ENCODE measurements at places on chromosomes 6 and 20.

- DNase-seq = no peak
Observed at GRCh38 chr20:62355516-62355877, 11.6 kb downstream of the LAMA5 start.

DNA sequence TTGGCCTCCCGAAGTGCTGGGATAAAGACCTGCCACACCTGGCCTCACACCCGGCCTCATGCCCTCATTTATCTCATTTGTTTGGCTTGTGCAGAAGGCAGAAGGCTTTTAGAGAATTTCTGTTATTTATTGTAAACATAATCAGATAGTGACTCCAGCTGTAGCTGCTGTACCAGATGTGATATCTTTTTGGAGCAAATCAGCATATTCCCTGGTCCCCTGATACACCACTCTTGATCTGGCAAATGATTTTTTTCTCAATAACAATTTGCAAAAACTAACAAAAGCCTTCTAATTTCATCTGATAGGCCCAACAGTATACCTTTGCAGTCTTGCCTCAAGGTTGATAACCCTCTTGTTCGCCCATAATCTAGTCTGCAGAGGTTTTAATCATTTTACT lies 26.5 kb upstream of the TULP1 start:
- no peak for DNase-seq

- peak; percentile 44 for DNase-seq
Observed at GRCh38 chr20:35619196-35620095, 3.8 kb downstream of the SPAG4 start.

GRCh38 chr20:408843-409696 lies 971 bp downstream of the RBCK1 start:
- DNase-seq = no peak

DNA sequence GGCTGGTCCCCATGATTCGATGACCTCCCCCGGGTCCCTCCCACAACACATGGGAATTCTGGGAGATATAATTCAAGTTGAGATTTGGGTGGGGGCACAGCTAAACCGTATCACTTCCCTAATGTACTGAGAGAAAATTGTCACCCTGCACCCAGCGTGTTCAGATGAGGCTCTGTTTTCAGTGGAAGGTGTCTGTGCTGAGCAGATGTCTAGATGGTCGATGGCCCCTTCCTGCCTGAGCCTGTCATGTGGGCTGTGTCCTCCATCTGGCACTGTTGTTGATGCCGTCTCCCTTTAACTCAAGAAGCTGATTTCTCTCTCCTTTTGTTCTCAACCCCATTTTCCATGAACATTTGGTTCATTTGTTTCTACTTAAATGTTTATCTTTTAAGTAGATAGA lies 37.0 kb downstream of the TMEM181 start:
- no peak for DNase-seq

DNA sequence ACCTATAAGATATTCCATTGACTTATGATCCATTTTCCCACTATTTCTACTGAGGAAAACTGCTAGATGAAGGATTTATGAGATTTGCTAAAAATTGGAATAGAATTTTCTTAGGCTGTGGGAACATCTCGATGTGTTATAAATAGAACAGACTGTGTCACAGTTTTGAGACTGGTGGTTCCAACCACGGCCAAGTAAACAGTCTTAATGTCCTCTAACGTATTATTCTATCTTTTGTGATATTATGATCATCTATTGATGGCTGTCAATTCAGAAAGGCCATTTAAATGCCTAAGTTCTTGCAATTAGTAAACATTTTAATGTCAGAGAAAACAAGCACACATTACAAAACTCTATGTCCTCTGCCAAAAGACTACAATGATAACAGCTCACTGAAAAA lies 71.5 kb upstream of the PLN start:
- DNase-seq = no peak

DNA sequence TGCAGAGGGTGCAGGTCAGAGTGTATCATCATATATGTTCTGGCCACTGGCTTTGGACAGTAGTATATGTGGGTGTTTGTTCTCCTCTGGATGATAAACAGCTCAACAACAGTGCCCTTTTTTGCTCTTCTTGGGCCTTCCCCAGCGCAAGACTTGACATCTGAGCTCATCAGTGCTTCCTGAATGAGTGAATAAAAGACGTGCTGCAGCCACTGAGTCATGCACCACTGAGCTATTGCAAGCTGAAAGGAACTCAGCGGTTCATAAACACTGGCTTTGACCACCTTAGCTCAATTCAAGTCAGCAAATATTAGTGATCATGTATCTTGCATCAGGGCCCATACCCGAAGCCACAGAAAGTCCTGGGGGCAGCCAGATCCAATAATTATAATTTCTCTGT lies 105.3 kb upstream of the KCNG1 start:
- no peak for DNase-seq

DNA sequence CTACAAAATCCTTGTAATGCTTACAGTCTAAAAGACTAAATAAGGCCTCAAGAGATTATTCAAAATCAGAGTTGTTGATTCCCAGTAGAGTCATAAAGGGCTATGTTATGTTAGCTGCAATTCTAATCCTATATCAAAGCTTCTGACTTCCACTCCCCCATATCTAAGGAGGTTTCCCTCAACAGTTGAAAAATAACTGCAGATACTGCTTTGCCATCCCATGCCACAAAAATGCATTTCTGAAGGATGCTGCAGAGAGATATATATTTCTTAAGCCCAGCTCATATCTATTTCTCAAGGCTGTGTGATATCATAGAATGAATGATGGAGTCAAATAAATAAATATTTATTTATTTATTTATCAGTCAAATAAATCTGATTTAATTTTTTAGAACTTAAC lies 332.3 kb downstream of the LAMA2 start:
- no peak for DNase-seq

GRCh38 chr6:42211726-42212125 lies 5.9 kb downstream of the MRPS10 start:
- DNase-seq = no peak

DNA sequence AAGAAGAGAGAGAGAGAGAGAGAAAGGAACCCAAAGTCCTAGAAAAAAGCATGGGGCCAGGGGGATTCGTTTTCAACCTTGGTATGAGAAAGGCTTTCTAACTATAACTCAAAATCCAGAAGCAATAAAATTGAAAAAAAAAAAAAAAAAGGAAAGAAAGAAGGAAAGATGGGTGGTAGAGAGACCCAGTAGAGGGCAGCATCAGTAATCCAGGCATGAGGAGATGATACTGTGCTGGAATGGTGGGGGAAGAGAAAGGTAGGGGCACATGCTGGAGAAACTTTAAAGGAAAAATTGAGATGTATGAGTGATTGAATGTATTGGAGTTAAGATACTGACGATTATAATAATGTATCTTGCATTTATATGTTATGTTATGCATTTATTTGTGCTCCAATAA lies 1040.7 kb upstream of the FLRT3 start:
- DNase-seq = no peak

DNA sequence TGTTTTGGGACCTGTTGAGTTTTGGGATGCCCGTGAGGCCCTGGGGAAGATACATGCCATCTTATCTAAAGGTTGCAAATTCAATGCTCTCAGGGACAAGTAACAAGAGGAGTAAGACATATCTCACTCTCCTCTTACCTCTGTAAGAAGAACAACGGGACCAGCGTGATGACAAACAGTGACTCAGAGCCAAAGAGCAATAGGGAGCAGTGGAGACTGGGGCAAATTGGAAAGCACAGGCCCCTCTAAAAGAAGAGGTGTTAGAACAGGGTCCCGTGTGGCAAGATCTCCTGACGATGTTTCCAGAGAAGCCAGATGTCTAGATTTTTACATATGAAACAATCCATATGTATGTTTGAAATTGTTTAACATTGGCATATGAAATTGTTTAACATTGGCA lies 11.6 kb downstream of the TP53RK start:
- no peak for DNase-seq
